Activated T-helper 17 cell treated with anti-CD3 and anti-CD28 coated beads, Interleukin-2, amount 50 U/mL, for 72 hours (primary cell): ENCODE measurements at places on chromosomes 7 and 10.

GRCh38 chr7:101893341-101894082 is 76.1 kb downstream of the CUX1 start:
- no peak for ATAC-seq

DNA sequence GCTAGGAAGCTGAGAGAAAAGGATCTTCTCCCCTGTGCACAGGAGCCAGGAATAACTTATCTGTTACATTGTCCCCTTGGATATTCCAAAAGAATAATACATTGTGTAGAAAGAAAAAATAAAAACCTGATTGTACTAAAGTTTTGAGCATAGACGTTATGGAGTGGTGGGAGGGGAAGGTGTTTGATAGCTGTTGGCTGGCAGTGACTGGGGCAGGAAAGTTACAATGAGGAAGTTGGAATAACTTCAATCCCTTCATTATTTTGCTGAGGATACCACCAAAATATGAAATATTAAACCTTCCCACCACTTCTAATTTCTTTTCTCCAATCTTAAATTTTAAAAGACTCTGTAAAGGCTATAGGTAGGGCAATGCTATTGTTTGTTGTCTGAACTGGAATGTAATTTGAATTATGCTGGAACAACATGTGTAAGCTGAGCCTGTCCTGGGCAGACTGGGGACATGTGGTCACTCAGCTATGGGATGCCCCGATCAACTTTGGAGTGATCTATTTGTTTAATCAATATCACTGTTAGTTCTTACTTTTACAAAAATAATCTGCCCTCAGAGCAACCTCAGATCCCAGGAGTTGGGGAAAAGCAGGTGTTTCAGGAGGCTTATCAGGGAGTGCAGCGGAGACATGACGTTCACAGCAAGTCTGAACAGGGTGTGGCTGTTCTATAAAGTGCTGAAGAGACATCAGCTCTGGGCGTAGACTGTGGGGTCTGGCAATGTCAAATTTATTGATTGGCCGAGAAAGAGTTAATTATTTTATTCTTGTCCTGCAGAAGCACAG is 20.8 kb downstream of the CYP3A43 start:
- no peak for ATAC-seq

DNA sequence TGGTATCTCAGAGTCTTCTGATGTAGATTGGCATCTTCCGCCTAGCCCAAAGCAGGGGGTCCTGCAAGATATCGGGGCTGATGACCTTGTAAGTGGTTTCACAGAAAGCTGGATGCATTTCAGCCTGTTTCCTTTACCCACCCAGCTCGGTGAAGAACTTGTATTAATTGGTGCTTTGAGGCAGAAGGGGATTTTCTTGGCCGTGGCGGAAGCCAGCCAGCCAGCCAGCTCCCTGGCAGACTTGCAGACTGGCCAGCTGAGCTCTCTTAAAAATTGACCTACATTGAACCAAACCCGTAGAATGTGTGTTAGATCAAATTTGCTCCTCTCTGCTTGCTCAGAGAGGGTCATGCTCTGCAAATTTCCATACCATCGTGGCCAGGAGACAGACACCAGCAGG is 218.4 kb downstream of the ADAM12 start:
- ATAC-seq, result no peak

- ATAC-seq, result no peak
Measured at GRCh38 chr7:154503962-154504550, 451.9 kb downstream of the DPP6 start.

GRCh38 chr10:51433949-51434475 is 265.4 kb downstream of the CSTF2T start:
- ATAC-seq, result no peak

GRCh38 chr7:99381664-99382075 is 7.1 kb downstream of the ARPC1B start:
- ATAC-seq, result no peak

DNA sequence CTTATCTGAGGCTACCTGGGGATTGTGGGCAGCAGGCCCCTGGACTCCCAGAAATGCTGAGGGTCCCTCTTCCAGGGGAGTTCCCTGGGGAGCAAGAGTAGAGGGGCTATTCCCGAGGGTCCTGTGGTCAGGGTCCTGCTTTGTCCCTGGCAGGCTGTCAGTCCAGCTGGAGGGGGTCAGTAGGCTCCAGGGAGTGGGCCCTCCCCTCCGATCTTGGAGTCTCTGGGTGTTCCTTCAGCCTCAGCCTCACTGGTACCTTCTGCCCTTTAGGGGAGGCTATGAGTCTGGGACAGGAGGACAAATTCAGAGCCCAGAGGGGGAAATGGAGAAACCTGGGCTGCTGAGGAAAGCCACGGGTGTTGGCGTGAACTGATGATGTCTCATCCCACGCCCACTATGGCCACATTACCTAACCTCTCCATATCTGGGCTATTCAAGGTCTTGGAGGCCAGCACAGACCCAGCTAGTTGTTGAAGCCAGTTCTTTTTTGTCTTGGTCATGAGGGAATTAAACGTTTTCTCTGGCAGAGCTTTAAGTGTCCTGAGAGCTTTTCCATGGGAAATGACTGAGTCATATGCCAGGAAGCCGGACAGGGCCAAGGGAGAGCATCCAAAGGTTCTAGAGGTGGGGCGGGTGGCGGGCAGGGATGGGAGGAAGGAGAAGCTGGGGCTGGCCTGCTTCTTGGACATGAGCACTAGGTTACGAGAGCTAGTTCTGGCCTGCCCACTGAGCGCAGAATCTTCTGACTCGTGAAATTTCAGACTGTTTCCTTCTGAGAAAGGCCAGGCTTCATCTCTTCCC is 6.2 kb downstream of the CALHM2 start:
- no peak for ATAC-seq

DNA sequence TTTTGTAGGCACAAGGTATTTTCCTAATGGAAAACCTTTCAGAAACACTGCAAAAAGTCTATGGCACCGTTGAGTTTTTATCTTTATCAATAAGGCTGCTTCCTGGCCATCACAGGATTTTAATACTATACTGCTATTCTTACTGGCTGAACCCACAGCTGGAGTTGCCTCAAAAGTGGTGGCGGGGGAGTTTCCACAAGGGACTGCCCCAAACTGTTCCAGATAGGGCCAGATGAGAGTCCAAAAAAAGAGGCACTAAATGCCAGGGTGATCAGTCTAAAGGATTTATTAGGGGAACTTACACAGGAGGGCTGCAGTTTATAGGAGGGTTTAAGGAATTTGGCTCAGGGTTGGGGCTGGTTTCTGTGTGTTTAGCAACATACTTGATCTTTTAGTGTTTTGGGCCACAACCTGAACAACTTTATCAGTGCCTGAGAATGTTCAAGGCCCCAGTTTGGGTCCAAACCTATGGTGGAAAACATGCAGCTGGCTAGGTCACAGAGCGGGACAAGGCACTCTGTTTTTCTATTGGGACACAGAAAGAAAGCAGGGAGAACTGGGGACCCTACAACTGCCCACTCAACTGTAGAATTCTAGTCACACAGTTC is 41.4 kb downstream of the STAM start:
- ATAC-seq, result peak; percentile 94

DNA sequence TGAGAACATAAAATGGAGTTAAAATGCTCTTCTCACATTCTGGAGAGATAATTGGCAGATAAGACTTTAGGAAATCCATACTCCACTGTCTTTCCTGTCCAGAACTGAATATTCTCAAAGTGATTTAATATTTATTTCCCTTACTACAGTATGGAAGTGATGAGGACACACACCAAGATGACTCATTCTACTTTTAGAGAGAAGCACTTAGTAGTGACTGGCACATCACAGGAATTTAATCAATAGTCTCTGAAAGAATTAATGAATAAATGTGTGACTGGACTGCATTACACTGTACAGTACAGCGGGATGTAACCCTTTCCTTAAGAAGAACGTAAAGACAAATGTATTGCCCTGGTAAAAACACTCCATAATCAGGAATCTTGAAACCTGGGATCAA is 116.7 kb downstream of the SEMA3E start:
- no peak for ATAC-seq

GRCh38 chr10:133278577-133279265 is 2.1 kb upstream of the ADAM8 start:
- ATAC-seq, result peak; percentile 60

GRCh38 chr7:155935726-155936125 is 123.5 kb upstream of the SHH start:
- ATAC-seq, result no peak
